Tibial artery (tissue), 4 donors: ENCODE measurements at places on chromosomes 16 and 17.
A peak's percentile ranks its signal among the peaks of the same experiment; 100 is the strongest.

GRCh38 chr17:20098314-20098713 lies 89.2 kb downstream of the SPECC1 start:
- no peak overlapping the region for H3K27ac ChIP-seq
- no peaks in the 10 kb centered on the region for H3K27me3 ChIP-seq
- no peak overlapping the region for H3K4me3 ChIP-seq
- no peak for DNase-seq

DNA sequence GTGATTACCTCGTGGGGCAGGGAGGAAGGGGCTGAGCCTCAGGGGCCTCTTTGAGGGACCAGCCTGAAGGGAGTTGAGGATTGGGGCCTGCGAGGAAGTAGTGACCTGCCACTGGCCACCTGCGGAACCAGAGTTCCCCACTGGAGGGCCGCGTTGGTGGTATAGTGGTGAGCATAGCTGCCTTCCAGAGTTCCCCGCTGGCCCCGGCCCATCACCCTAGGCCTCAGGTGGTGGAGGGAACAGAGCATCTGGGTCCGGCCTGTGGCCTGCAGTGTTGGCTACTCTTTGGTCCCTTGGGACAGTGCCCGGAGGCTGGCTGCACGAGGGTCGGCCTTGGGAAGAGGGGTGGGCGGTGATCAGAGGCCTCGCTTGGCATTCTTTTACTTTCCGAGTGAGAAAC lies 20.5 kb downstream of the MGAT5B start:
- no peaks in the 10 kb centered on the region for H3K36me3 ChIP-seq
- no peak overlapping the region for H3K27ac ChIP-seq

DNA sequence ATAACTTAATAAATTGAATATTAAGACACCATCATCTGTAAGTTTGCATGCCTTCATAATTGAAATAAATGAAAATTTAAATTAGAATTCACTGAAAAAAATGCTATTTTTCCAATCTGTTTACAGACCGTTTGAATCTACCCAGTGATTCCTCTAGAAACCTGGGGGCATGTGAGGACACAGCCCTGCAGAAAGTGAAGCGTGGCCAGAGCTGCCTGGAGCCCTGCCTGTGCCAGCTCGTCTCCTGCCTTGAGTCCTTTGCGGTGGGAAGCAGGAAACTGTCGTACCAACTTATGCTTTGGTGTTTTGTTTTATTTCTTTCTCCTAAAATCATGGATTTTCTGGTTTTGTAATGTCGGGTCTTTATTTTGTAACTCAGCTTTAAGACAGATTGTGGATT lies 67.8 kb upstream of the FA2H start:
- H3K4me3 ChIP-seq: no peak overlapping the region
- no peak overlapping the region for H3K27ac ChIP-seq
- no peak for DNase-seq
- H3K36me3 ChIP-seq: no peaks in the 10 kb centered on the region

DNA sequence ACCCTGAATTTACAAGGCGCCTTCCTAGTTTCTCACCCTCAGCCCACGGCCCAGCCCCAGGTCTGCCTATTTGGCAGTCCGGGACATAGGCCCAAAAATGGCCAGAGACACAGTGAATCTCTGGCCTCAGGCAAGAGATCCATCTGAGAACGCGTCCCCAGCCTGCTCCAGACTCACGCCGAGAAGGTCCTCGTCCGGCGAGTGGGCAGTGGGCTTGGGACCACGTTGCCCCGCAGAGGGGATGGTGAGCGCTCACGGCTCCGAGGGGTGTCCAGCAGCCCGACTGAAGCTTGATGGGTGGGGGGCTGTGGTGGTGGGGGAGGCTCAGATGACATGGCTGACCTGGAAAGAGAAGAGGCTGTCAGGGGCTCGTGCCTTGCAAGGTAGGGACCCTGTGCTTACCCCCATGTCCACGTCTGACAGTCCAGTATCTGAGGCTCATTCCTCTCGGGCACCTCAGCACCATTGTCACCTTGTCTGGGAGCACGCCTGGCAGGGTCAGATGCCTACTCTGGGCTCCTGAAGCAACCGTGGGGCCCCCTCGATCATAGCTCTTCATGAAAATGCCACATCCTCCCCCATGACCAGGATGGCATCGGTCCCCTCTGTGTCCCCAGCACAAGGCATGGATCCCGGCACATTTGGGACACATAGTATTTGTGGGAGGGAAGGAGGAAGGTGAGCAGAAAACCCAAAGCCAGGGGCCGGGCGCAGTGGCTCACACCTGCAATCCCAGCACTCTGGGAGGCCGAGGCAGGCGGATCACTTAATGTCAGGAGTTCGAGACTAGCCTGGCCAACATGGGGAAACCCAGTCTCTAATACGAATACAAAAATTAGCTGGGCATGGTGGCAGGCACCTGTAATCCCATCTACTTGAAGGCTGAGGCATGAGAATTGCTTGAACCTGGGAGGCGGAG lies 9.6 kb downstream of the CARHSP1 start:
- H3K36me3 ChIP-seq: peaks cover 47% of the 10 kb centered on the region
- no peak for DNase-seq
- no peak overlapping the region for H3K4me3 ChIP-seq
- H3K27me3 ChIP-seq: no peaks in the 10 kb centered on the region

DNA sequence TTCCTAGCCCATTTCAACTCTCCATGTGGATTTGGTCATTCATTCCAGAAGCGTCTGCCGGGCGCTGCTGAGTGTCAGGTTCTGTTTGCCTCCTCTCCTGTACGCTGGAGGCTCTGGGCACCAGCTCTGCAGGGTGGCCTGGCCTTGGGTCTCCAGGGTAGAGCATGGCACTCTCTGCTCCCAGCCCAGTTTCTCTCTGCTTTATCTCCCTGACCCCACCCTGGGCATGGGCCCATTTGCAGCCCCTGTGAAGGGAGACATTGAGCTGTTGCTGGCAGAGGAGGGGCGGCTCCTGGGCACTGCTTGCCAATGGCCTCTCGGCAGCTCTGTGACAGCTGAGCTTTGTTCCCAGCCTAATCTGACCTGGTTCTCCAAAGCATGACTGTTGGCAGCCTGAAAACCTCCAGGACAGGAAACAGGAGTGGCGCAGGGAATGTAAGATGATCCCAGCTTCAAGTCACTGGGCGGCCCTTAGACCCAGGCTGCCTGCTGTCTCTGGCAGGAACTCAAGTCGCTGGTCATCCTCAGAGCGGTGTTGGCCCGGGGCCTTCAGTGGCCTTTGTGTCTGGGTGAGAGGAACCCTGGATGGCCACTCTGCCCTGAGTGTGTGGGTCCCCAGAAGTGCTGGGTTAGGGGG lies 146.8 kb downstream of the SEC14L1 start:
- H3K4me1 ChIP-seq: peaks cover 22% of the 10 kb centered on the region
- H3K4me3 ChIP-seq: no peak overlapping the region
- H3K27me3 ChIP-seq: peaks cover 26% of the 10 kb centered on the region

- DNase-seq: no peak
- H3K4me1 ChIP-seq: no peaks in the 10 kb centered on the region
- H3K4me3 ChIP-seq: no peak overlapping the region
- H3K36me3 ChIP-seq: no peaks in the 10 kb centered on the region
- no peak overlapping the region for H3K27ac ChIP-seq
These were observed 1.7 kb upstream of the CACNG5 start for GRCh38 chr17:66833201-66833600.

DNA sequence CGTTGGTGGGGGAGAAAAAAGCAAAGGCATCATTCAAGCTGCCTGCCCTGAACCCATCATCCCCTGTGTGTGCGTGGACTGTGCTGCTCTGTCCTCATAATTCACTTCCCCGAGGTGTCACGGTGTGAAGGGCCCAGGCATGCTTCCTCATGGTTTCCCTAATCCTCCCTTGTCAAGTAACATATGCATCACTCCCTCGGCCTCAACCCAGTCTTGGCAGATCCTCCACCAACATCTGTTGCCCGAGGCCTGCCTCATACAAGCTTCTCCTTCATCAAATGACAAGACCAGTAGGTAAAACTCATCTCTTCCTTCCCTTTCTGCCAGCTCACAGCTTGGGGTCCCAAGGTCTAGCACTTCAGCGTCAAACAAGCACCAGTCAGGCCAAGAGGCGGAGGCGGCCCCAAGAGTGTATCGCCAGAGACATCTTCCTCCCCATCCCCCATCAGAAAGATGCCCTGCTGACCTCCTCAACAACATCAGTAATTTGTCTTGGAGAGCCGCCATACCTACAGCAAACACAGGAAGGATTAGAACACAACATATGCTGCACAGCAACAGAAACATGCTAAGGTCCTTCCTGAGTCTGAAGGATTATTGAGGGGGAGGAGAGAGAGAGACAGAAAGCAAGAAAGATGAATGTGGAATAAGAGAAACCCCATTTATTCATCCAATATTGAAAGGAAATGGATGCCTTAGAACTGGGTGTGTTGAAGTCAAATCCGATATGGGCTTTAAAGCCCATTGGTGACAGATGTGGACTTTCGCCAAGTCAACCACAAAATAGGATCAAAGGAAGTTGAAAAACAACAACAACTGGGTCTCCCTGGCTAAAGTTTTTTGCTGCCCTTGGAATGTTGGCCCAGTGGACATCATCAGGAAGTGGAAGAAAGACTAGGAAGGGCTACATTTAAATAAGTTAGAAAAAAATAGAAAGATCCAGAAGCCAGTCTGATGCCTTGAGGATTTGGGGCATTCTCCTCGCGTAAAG lies 38.4 kb downstream of the SOX9 start:
- no peaks in the 10 kb centered on the region for H3K4me1 ChIP-seq
- no peak for DNase-seq
- no peak overlapping the region for H3K4me3 ChIP-seq
- H3K27me3 ChIP-seq: no peaks in the 10 kb centered on the region
- H3K27ac ChIP-seq: no peak overlapping the region
- H3K36me3 ChIP-seq: no peaks in the 10 kb centered on the region

GRCh38 chr16:53080345-53081031 lies 25.7 kb downstream of the CHD9 start:
- H3K4me3 ChIP-seq: no peak overlapping the region
- peaks cover 8% of the 10 kb centered on the region for H3K4me1 ChIP-seq
- H3K27me3 ChIP-seq: no peaks in the 10 kb centered on the region
- H3K36me3 ChIP-seq: no peaks in the 10 kb centered on the region
- peak; percentile 64 for DNase-seq
